ENCODE measurements at places on chromosomes 5 and 9.

DNA sequence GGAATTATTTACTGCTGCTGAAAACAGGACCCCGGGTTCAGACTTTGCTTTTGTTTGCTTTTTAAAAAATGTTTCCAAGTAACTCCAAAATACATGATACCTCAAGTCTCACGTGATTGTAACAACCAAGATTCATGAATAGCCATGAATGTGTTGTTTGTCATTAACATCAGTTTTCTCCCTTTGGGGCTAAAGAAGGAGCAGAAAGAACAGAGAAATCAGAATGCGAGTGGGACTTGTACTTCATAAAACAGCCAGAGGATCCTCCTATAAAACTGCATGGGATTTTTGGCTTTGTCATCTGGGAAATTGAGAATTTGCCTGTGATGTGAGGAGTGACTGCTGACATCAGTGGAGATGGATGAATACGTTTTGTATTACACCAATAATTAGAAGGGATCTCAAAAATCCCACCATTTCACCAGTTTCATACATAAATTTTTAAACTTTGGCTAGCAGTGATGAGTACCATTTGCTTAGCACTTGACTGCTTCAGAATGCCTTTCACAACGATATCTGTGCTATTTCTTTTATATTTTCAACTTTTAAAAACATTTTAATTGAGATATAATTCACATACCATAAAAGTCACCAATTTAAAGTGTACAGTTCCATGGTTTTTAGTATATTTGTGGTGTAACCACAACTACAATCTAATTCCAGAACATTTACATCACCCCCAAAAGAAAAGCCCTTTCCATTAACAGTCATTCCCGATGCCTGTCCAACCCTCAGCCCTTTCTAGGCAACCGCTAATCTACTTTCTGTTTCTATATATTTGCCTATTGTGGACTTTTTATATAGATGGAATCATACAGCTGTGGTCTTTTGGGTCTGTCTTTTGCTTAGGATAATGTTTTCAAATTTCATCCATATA, 126.9 kb upstream of the ANKRD55 start:
- no peak for DNase-seq

DNA sequence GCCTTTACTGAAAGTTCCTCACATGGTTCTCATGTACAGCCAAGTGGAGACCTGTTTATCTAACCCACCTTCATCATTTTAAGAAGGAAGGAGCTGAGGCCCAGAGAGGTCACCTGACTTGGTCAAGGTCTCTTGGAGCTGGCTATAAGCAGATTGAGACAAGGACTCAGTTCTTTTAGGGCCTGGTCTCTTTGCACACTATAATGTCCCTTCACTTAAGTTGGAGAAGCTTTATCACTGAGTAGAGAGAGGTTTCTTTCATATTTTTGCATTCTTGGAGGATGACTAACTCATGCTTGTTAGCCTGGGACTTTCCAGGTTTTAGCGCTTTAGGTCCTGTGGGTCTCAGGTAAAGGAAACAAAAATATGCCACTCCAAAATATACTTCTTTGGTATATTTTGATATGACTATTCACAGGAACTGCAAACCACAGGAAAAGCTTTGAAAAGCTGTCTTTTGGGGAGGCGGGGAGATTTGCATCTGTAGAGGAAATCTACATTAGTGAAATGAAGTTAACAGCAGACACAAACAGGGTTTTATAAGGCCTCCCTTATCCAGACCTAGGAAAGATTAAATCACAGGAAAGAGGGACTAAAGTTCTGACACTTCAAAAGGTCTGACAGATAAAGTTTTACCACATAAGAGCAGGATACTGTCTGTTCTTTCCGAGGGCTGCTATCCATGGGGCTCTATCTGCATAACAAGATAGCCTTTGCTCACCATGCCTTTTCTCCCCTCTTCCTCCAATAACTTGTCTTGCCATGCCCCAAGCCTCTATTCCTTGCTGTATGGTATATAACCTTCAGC, 95.8 kb upstream of the ANKRD55 start:
- DNase-seq, result no peak

- DNase-seq, result no peak
Measured at GRCh38 chr9:121674952-121675351, 23.5 kb downstream of the DAB2IP start.

DNA sequence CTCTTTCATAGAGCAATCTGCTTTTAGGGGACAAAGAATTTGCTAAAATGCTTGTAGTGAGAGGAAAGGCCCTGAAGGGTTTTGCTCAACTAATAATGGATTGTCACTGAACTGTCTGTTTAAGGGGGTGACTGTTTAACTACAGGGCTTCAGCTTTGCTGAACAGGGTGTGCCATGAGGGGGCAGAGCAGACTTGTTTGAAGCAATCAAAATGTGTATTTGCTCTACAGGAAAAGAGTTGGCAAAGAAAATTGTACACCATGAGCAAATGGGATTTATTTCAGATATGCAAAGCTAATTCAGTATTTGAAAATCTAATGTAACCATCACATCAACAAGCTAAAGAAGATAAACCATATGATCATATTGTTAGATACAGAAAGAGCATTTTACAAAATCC, 154.3 kb downstream of the GABRG2 start:
- DNase-seq, result no peak

GRCh38 chr5:169534311-169534880, 49.2 kb upstream of the SPDL1 start:
- no peak for DNase-seq

DNA sequence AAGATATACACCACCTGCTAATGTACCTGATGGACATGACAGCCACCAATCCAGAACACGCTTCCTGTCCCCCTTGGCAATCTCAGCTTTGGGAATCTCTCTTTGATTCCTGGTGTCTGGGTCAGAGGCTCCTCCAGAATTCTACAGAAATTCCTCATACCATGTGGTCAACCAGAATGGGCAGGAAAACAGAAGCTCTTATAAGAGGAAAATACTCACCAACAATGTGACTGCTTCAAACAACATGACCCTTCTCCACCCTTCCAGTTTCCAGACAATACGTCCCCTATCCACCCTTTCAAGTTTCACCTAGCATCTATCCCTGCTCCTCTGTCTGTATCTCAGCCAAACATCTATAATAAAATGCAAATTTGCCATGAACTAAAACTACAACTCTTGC, 247.2 kb downstream of the DENND1A start:
- no peak for DNase-seq

- no peak for DNase-seq
Measured at GRCh38 chr9:12698266-12698665, 5.1 kb downstream of the TYRP1 start.

Data from stimulated activated CD4-positive, alpha-beta T cell treated with anti-CD3 and anti-CD28 coated beads, TNF-alpha, amount 100 ng/mL, for 1 hour (primary cell).